ENCODE measurements at places on chromosomes 3 and 15.

- no peak for DNase-seq
Observed at GRCh38 chr15:37764733-37765191, 169.7 kb upstream of the TMCO5A start.

DNA sequence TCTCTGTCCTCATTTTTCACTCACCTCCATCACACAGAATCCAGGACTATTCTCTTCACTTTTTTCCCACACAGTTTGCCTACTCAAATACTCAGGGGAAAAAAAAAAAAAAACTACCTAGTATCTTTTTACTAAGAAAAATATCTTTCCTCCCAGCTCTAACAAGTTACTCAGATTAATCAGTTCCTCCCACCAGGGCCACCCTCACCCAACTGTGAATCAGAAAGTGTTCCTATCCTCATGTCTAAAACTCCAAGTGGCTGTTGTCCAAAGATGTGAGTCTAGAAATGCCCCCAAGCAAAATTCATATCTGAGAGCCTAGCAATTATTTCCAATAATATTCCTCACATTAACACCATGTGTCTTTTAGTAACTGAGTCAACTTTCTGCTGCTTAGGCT is 268.0 kb downstream of the ERC2 start:
- DNase-seq, result no peak

DNA sequence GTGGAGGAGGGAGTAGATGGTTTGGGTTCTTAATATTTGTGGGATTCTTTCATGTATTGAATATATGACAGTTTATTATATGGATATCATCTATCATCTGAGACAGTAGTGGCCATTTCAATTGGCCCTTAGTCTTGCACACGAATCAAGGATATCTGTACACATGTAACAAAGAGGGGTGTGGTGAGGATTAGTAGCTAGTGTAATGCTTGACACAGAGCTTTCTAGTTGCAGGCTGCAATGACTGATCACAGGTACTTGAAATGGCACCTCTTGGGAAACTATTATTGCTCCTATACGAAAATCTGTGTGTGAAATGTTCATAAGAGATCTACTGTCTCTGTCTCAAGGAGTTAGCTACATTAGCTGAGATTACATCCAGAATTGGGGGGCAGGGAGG is 12.8 kb downstream of the TM4SF1 start:
- DNase-seq, result no peak

DNA sequence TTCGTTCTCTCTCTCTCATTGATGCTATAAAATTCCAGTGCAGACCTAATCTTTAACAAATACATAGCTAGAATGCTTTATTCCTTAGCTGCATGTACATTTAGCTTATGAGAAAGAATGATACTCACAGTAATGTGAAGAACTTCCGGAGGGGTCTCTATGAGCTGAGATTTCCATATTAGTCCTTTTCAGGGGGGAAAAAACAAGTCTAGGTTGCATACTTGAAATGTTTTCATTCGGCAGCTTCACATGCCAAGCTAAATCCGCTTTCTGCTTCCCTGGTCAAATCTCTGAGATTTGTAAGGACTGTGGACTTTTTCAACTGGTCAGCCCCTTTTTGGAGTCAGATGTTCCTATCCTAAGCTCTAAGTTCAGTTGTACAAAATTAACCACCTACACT is 111.5 kb upstream of the COL8A1 start:
- no peak for DNase-seq

GRCh38 chr15:93913310-93913709 is 318.1 kb upstream of the MCTP2 start:
- DNase-seq, result no peak

GRCh38 chr15:83380059-83380458 is 67.1 kb upstream of the SH3GL3 start:
- no peak for DNase-seq

- DNase-seq, result no peak
Observed at GRCh38 chr3:66303491-66303901, 82.7 kb downstream of the SLC25A26 start.

- DNase-seq, result no peak
Observed at GRCh38 chr3:132210476-132211346, 106.5 kb upstream of the ACP3 start.

- DNase-seq, result no peak
Observed at GRCh38 chr3:78801926-78802561, 965.8 kb downstream of the ROBO1 start.

DNA sequence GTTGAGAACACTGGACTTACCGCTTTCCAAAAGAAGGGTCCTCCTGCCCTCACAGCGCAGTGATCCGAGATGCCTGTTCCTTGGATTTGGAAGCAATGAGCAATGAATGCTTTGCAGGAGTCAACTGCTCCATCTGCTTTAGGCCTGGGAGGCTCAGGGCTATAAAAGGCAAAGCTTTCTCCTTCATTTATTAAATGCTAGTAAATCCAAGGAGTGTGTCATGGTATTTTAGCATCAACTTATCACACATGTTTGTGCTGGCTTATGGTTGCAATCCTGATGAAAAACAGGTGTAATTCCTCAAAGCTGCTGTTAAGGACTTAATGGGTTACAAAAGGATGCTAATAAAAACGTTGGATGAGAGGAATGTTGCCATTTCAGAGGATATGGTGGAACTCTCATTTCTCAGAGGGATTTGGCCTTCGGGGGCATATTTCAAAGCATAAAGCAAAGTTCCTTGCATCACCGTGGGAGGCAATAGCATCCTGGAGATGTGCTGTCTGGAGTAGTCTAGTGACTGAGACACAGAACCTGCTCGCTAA is 158.5 kb upstream of the TPM1 start:
- DNase-seq, result no peak

DNA sequence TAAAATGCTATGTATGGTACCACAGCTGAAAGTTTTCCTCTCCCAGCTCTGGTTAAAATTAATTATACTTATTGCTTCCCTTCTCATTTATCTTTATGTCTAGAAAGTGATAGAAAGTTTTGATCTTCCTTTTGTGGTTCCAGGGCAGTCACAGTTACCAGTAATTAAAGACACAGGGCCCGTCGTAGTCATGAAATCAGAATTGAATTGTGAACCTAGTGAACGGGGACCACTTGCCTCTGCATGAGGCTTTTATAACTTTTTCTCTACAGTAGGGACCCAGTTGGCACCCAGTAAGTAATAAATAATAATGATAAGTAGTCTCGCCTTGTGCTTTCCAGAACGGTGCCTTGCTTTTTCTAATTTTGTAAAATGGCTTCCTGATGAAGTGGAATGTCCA is 231.7 kb upstream of the SATB1 start:
- no peak for DNase-seq

DNA sequence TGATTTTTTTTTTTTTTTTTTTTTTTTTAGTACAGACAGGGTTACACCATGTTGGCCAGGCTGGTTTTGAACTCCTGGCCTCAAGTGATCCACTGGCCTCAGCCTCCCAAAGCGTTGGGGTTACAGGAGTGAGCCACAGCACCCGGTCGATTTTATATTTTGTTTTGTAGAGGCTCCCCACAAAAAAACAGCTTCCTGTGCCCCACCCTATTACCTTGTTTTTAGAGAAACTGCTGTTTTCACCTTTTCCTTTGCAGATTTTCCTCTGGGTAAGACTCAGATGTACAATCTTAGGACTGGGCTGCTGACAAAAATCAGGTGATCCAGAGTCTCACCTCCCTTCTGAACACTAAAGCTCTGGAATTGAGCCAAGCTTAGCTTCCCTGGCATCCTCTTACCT is 20.6 kb downstream of the ARRDC4 start:
- no peak for DNase-seq

DNA sequence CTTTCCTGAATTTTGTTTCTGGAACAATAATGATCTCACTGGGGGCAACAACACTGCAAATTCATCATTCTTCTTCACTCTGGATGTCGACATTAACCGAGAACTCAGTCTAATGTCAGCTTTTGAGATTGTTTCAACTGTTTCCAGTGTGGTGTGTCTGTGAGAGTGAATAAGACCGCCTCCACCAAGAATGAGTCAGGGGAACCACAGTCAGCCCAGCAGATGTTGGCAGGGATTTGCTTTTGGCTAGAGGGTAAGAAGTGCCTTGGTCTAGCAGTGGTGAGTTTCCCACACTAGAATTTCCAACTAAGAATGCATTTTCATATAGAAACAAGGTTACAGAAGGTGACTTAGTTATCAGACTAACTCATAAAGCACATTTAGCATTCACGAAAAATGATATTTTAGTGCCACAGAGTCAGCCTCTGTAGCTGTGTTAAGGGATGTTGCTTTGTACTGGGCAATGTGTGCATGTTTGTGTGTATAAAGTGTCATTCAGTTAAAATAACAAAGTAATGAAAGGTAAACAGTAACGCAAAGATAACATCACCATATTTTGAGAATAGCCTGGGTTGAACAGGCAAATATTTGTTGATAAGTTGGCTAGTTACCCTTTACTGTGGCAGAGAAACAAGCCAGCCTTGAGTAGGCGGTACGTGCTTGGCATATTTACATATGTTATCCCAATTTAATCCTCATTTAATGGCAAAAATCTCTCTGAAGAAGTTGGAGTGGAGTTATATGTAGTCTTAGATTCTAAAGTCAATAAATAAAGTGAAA is 33.8 kb downstream of the DRD3 start:
- DNase-seq, result peak; percentile 41

GRCh38 chr15:98812716-98813446 is 164.5 kb downstream of the IGF1R start:
- no peak for DNase-seq

- no peak for DNase-seq
Observed at GRCh38 chr3:157767607-157768006, 264.4 kb upstream of the VEPH1 start.

- DNase-seq, result no peak
Observed at GRCh38 chr3:14431452-14431916, 29.1 kb downstream of the SLC6A6 start.

DNA sequence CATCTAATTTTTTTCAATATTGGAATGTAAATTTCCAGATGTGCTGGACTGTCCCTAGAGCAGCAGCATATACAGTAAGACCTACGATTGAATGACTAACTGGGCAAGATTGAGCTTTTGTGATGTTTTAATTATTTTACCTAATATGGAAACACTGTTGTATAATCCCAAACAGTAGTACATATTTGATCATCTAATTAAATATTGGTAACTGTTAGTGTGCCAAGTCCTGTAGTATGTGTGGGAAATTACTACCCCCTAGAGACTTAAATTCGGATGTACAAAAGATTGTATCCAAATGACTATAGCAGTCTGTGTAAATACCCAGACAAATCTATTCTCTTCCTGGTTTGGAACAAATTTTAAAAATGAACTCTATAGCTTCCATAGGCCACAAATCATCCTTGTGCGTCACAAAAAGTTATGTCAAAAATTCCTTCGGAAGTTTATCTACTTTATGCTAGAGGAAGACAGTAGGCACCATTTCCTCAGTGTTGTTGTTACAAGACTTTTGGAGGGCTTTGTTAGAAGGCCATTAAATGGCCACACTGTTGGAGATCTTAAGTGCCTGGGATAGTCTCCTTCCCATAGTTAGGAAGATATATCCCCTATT is 41.6 kb downstream of the NKIRAS1 start:
- no peak for DNase-seq

DNA sequence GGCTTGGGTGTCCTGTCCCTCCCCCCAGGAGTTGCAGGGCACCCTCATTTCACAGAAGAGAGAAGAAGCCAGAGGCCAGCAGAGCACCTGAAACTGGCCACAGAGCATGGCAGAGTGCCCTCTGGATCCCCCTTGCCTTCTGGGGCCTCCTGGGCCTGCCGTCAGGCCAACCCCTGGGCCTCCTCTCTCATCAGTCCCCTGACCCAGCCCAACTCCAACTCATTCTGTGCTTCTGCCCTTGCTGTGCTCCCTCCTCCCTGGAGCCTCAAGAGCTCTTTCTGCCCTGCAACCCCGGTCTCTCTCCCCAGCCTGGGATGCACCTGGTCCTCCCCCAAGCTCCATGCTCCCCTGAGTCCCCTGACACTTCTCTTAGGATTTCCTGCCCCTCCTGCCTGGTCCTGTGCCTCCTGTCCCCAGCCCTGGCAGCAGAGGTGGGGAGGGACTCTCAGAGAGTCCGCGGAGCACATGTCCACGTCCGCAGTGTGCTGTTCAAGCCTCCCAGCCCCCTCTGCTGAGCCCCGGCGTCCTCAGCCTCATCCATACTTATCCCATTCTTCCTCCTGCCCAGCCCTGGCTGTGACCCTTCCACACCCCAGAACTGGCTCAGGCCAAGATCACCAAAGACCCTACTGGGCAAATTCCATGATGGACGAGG is 30.5 kb upstream of the CACNA2D2 start:
- no peak for DNase-seq

- DNase-seq, result no peak
Observed at GRCh38 chr3:178288074-178288473, 248.2 kb upstream of the KCNMB2 start.

GRCh38 chr15:73629798-73630429 is 3.3 kb downstream of the NPTN start:
- no peak for DNase-seq

DNA sequence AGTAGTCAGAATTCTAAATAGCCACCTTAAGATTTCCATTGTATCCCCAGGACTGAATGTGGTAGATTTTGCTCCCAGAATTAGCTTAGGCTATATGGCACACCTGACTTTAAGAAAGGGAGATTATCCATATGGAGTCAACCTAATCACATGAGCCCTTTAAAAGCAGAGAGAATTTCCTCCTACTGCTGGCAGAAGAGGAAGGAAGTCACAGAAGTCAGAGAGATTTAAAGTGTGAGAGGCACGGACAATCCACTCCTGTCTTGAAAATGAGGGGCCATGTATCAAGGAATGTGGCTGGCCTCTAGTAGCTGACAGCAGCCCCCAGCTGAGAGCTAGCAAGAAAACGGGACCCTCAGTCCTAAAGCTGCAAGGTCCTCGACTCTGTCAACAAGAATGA is 26.8 kb downstream of the LRRC31 start:
- no peak for DNase-seq

GRCh38 chr15:45829336-45830153 is 194.7 kb downstream of the SQOR start:
- DNase-seq, result no peak

- DNase-seq, result no peak
Observed at GRCh38 chr3:122973893-122974615, 53.5 kb downstream of the SEMA5B start.

GRCh38 chr3:126098391-126098858 is 14.5 kb upstream of the SLC41A3 start:
- DNase-seq, result no peak

- no peak for DNase-seq
Observed at GRCh38 chr3:134650431-134651346, at the start of gene KY. Gene KY, minus strand, starts transcription at chr3:134651022. Its CDS starts 62 bp downstream, at chr3:134650960.

- DNase-seq, result no peak
Observed at GRCh38 chr3:138351916-138352550, 3.7 kb downstream of the MRAS start.

GRCh38 chr3:184236033-184236410 is 6.6 kb downstream of the VWA5B2 start:
- DNase-seq, result no peak
